HT1080 (cell line): ENCODE measurements at places on chromosomes 1 and 21. TPM values are rescaled to one million over a fixed set of nuclear protein-coding genes. Genes with fewer than 3 reads are reported as not detected.

- no peak for DNase-seq
Measured at GRCh38 chr21:46095814-46096595, 1.9 kb upstream of the COL6A2 start.

DNA sequence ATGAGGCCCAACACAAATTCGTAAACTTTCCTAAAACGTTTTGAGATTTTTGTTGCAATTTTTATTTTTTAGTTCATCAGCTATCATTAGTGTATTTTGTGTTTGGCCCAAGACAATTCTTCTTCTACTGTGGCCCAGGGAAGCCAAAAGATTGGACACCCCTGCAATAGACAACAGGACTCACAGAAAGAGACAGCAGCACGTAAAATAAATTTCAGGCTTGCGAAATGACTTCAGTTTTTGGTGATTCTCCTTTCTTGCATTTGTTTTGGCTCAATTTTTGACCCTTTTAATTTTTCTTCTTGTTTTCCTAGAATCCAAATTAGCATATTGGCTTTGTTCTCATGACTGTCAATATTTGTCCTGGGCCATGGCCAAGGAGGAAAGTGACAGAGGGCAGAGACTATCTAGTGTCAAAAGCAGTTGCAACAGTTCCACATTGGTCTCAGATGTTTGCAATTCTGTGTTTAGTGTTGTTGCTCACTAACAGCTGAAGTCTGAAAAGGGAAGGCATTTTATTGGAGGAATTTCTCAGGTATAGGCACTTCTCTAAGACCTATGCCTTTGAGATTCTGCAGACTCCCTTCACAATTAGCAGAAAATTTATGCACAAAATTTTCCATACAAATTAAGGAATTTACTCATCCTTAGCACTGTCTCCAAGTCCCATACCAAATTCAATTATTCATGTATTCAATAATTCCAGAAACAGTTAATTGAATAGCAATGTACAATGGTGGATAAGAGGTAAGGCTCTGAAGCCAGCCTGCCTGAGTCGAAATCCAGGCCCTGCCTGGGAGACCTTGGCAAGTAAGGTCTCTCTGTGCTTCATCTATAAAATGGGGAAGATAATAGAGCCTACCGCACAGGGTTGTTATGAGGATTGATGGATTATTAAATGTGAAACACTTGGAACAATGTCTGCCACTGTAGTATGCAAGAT, 160.9 kb upstream of the IVNS1ABP start:
- no peak for DNase-seq

GRCh38 chr1:88284066-88284465, 400.0 kb upstream of the PKN2 start:
- DNase-seq: no peak

Gene CRYAA
- total RNA-seq: not detected in 2 replicates

DNA sequence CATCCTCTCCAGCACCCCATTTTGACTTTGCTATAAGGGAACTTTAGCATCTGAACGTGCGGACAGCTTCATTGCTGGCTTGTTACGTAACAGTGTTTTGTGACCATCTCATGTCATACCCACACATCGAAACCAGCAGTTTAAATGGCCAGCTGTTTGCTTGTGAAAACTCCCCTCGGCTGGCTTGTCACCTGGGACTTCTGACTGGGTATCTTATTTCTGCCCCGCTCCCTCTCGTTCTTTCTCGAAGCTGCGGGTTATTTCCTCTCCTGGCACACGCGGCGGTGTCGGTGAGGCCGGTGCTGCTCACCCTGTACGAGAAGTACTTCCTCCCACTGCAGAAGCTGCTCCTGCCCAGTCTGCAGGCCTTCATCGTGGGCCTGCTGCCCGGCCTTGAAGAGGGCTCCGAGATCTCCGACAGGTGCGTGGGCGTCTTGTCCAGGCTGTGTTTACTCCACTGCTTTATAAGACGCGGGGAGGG, 43.5 kb downstream of the DOP1B start:
- DNase-seq: no peak

- no peak for DNase-seq
Measured at GRCh38 chr21:44454058-44454457, 1.3 kb upstream of the LRRC3 start.

- no peak for DNase-seq
Measured at GRCh38 chr1:91024481-91025119, 2.8 kb upstream of the ZNF644 start.

Gene COL9A2
- total RNA-seq: 0.07 and 0.43 TPM in 2 replicates

DNA sequence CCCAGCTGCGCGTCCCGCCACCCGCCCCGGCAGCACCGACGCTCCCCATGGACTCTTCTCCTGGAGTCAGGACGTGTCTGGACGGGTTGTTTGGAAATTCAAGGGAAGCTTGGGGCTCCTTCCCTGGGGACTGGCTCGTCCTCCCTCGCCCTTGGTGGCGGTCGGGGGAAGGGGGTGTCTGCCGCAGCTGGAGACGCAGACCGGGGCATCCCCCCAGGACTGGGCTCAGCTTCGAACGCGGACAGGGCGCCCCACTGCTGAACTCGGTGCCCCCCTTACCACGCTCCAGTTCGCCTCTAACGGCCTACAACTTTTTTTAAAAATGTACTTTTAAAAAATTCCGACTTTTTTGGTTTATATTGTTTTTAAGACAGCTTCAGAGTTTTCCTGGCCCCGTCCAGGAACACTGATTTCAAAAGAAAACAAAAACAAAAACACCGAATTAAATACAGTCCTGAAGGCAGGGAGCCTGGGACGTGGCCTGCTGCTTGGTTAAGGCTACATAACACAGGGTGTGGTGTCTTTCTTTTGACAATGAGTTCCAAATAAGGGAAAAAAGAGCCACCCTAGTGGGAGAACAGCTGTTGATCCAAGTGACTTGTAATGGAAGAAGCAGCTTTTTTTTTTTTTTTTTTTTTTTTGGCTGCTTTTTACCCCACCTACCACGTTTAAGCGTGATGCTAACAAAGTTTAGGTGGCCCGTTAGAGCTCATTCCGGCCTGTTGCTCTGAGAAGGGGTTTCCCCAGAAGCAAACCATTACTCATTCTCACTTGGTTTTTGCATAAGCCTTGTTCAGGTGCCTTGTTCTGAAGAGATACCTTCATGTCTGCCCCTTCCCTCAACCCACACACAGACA, 862 bp upstream of the DIPK1A start:
- peak; percentile 28 for DNase-seq

Gene GABRD
- total RNA-seq: 0.13 TPM in 1 of 2 replicates, not detected in the other

Gene WNT3A
- total RNA-seq: not detected in 2 replicates

- peak; percentile 68 for DNase-seq
Measured at GRCh38 chr1:24351918-24352627, 32.9 kb downstream of the GRHL3 start.

DNA sequence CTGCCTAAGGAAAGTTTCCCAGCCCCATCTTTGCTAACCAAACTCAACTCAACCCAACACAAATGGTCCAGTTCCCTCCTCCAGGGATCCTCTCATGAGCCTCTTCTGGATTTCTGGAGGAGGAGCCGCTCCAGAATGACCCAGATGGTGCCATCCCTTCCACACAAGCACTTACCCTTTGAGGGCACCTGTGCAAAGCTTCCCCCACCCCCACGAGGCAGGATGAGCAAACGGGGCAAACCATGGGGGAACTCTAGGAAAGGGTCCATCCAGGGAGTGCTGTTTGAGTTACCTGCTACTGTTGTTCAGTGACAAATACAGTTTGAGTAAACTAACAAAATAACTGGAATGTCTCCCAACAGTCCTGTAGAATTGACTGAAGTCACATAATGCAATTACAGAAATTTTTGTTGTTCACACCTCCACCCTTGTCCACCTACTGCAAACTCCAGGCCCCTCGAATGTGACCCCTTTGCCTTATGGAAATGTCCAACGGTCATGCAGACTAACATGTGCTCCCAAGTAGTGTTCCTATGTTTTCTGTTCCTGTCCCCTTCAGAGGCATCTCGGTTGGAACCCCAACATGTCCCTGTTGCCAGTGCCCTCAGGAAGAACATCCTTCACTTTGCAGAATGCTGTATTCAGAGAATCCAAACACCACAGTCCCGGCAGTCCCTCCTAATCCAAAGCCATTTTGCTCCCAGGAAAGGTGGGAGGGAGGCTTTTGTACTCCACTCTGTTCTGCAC, 160.1 kb downstream of the RRAGC start:
- no peak for DNase-seq

GRCh38 chr1:244231572-244232315, 180.7 kb downstream of the ZBTB18 start:
- no peak for DNase-seq

Gene FAM72D
- 6.2 and 9.8 TPM in 2 replicates for total RNA-seq

DNA sequence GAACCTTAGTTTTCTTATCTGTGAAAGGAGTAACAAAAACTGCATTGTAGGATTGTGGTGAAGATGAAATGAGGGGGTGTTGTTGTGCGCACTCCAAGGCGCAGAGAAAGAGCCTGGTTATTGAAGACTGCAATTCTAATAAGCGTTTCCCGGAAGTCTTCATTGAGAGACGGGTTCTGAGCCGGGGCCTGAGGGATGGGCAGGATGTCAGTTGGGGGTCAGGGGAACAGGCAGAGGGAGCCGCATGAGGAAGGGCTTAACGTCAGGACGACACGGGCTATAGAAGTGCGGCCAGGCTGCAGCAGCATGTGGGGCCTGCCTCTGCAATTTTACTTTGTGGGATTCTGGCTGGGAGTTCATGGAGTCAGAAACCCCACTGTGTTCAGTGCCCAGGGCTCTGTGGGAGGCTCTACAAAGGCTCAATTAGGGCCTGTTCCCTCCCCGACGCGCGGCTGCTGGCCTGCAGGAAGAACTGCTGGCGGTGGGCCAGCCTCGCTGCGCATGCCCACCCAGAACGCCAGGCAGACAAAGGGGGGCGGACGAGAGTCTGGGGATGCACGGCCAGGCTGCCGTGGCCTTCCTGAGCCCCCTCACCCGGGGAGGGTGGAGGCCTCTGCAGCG, 20.7 kb downstream of the TRIM62 start:
- no peak for DNase-seq

Gene RNU11
- total RNA-seq: not detected in 2 replicates

Gene TOMM20
- total RNA-seq: 86.0 and 108 TPM in 2 replicates

- no peak for DNase-seq
Measured at GRCh38 chr1:161121834-161122233, 3.9 kb downstream of the NIT1 start.

- no peak for DNase-seq
Measured at GRCh38 chr1:47621977-47622376, 184.1 kb downstream of the FOXD2 start.

Gene FCRL4
- total RNA-seq: not detected in 2 replicates

Gene CFHR2
- not detected in 2 replicates for total RNA-seq

DNA sequence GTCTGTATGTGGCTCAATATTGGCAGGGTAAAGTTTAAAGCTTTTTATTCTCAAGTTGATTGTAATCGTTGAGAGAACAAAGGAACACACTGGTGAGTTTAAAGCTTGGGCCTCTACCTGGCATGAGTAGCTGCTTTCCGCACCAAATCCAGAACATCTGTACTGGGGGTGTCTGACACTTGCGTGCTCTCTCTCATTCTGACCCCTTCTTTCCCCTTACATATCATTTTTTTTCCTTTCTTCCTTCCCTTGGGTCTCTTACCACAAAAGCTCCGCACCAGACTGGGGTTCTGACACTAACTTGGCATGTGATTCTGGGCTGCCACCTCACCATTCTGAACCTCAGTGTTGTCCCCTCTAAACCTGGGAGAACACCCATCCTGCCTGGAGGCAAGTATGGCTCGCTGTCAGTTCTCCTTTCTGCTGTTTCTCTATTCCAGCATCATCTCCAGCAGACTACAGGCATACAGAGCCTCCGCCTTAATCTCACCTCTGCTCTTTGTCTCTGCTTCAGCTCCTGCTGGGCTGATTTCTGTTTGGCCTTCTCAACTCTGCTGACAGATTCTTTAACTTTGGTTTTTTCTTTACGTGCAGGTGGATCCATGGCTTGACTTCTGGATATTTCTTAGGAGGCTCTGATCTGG, 859 bp upstream of the ERMAP start:
- DNase-seq: peak; percentile 5

DNA sequence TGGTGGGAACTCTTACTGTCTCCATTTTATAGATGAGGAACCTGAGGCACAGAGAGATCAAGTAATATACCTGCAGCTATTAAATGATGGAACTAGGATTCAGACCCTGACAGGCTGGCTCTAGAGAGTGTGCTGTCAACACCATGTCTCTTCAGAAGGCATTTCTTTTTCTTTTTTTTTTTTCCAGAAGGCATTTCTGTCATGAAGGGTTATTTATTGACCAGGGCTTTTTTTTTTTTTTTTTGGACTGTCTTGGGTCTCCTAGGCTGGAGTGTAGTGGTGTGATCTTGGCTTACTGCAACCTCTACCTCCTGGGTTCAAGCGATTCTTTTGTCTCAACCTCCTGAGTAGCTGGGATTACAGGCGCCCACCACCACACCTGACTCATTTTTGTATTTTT, 22.6 kb downstream of the HIPK1 start:
- DNase-seq: no peak

GRCh38 chr1:110525249-110525595, 6.2 kb upstream of the KCNA10 start:
- peak; percentile 50 for DNase-seq

DNA sequence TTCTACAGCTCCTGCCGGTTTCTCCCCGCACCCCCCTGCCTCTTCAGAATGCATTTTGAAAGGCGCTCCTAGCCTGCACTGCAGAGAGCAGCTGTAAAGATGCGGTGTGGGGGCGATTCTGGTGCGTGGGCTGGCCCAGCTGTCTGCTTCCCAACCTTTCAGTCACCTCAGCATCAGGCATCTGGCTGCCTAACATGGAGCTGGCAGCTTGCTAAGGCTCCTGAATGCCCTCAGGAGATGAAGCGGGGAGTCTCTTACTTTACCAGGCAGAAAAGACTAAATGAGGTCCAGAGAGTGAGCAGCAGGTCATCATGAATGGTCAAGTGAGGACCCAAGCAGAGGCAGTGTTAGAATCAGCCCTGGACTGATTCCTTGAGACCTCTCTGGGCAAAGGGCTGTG, 8.7 kb downstream of the IER5 start:
- no peak for DNase-seq

- no peak for DNase-seq
Measured at GRCh38 chr1:211975152-211975941, 60.0 kb downstream of the INTS7 start.

DNA sequence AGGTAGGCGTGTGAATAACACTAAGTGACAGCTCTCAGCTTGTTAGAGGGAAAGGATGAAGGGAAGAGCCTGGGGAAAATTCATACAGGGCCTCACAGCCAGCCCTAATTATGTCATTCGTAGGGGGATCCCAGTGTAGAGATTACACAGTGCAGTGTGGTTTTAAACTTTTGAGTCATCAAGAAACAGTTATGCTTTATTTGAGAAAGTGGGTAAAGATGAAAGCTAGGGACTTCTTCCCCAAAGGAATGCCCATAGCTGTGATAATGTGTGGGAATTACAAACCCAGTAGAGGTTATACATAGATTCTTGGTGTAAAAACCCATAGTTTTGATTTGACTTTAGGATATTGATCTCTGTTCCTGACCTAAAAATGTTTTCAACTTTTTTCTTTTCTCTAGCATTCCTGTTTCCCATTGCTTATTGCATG, 1.9 kb downstream of the TTF2 start:
- DNase-seq: peak; percentile 81

DNA sequence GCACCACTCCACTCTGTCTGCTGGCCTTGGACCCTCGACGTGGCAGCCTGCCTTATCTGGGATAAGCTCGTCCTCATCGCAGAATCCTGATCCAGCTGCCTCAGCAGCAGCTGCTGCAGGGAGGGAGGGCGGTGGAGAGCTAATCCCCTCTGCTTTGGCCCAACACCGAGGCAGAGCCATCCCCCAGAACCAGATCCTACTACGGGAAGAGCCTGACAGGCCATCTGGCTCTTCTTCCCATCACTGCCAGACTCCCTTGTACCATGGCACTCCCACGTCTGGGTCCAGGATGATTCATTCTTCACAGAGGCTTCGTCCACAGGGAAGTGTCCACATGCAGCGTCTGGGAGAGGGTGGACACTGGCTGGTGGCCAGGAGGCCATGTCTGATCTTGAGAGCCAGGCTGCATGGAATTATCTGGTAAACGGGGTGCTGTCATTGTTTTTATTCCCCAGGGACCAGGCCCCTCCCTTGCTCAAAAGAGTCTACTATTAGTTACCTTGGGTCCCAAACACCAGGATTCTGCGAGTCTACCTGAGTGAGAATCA, 14.6 kb upstream of the PKP1 start:
- peak; percentile 77 for DNase-seq
